ENCODE measurements at places on chromosomes 7 and 10. TPM values are rescaled to one million over a fixed set of nuclear protein-coding genes. Genes with fewer than 3 reads are reported as not detected.

- H3K27ac ChIP-seq: no peak overlapping the region
- H3K27me3 ChIP-seq: no peaks in the 10 kb centered on the region
- peaks cover 17% of the 10 kb centered on the region for H3K4me1 ChIP-seq
Measured at GRCh38 chr10:79353000-79353406, 5.7 kb downstream of the PPIF start.

DNA sequence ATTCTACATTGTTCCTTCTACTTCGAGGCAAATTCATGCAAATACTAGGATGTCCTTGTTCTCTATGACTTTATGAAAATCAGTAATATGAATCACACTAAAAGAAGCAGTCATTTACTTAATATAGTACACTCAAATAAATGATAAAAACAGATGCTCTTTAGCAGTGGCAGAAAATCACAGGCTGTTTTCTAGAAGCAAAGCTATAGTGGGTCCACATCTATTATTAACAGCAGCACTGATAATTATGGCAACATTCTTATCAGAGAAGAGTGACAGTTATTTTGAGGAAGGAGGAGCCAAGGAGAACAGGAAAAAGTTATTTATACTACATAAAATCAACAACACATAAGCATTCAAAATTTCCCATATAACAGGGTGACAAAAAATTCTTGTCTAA lies 16.5 kb downstream of the KIF5B start:
- no peak overlapping the region for H3K27ac ChIP-seq
- peaks cover 47% of the 10 kb centered on the region for H3K4me1 ChIP-seq
- H3K27me3 ChIP-seq: no peaks in the 10 kb centered on the region
- no peak overlapping the region for H3K4me3 ChIP-seq

DNA sequence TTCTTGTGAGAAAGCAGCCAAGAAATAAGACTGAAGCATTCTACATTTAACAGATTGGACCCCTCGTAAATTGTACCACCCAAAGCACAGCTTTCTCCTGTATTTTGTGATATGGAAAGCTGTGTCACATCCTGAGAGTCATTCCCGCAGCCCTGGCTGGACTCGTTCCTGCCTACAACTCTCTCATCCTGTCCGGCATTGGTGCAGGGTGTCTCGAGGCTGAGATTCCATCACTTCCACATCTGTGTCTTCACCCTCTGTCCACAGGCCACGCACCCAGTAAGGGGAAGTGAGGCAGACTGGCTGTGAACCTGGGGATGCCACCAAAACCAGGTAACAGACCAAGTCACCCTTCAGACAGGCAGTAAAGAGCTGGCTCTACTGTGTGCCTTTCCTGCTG lies 146.2 kb upstream of the KLF6 start:
- H3K27ac ChIP-seq: no peak overlapping the region

DNA sequence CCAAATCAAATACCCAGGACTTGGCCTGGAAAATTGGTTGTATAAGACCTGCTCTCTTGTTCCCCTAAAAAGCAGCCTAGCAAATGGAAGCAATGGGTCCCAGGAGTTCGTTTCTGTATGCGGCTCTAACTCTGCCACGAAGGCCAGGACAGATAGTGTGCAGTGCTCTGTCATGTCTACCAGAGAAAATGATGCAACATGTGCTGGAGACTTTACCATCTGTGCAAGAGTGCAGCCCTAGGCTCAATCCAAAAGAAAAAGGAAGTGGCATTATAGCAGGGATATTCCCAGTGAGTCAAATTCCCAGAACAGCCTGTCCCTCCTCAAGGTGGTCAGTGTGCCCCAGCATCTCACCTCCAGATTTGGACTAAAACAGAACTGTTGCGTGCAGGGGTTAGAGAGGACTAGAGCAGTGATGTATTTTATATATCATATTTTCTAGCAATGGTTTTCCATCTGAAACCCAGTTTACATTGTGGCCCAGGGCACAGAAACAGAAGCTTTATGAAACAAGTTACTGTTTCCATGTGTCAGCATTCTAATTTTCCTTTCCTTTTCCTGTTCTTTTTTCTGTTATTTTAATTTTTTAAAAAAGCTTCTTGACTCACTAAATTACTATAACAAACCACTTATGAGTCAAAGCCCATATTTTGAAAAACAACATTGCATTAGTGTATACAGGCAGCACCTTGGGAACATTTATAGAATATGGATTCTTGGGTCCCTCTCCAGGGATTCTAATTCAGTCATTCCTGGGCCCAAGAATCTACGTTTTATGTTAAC lies 311.2 kb downstream of the RNLS start:
- H3K27me3 ChIP-seq: no peaks in the 10 kb centered on the region
- peaks cover 12% of the 10 kb centered on the region for H3K4me1 ChIP-seq
- H3K4me3 ChIP-seq: no peak overlapping the region
- no peaks in the 10 kb centered on the region for H3K36me3 ChIP-seq

- no peaks in the 10 kb centered on the region for H3K27me3 ChIP-seq
- H3K4me1 ChIP-seq: no peaks in the 10 kb centered on the region
- no peak overlapping the region for H3K27ac ChIP-seq
- no peak for DNase-seq
- H3K36me3 ChIP-seq: no peaks in the 10 kb centered on the region
Measured at GRCh38 chr10:74227697-74228424, 76.8 kb downstream of the ADK start.

DNA sequence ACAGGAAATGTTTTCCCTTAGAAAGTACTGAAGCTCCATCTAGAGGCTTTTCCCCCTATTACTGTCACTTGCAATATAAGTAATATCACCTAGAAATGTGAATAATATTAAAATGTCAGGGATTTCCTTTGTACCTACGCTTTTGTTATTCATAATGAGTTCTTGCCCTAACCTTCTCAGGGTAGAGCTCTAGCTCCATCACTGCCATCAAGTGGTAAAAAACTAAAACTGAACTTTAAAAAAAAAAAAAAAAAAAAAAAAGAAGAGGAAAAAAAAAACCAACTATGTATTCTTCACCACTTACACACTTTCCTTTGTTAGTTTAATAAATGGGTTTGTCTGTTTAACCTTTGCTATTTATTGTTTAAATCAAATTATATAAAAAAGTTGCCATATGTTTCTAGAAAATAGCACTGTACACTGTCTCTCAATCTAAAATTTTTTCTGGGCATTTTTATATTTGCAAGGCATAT lies 49.9 kb downstream of the DNAJC1 start:
- no peak overlapping the region for H3K27ac ChIP-seq
- H3K36me3 ChIP-seq: no peaks in the 10 kb centered on the region
- no peak for DNase-seq
- H3K27me3 ChIP-seq: no peaks in the 10 kb centered on the region

- H3K4me1 ChIP-seq: peaks cover 26% of the 10 kb centered on the region
- H3K27ac ChIP-seq: peak overlapping the region; percentile 87
- peak overlapping the region; percentile 55 for H3K4me3 ChIP-seq
- H3K27me3 ChIP-seq: no peaks in the 10 kb centered on the region
Measured at GRCh38 chr10:99429517-99430095, 818 bp downstream of the GOT1 start.

DNA sequence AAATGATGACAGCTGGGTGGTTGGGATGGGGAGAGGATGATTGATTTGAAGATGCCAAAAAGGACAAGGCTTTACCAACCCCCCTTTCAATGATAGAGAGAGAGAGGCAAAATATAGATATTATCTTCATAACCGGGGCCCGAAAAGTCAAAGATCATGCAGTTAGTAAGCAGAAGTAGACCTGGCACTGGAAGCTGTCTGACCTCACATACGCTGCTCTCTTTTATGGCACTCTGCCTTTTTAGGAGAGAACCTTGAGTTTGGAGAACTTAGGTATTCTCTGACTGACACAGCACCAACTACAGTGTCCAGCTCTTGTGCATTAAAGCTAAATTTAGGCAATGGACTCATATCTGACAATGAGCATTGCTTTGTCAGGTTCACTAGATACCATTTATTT lies 30.7 kb downstream of the CNNM2 start:
- H3K27ac ChIP-seq: no peak overlapping the region
- no peak overlapping the region for H3K4me3 ChIP-seq
- no peak for DNase-seq

- H3K27ac ChIP-seq: no peak overlapping the region
- no peaks in the 10 kb centered on the region for H3K36me3 ChIP-seq
- DNase-seq: no peak
- no peaks in the 10 kb centered on the region for H3K27me3 ChIP-seq
- H3K4me1 ChIP-seq: no peaks in the 10 kb centered on the region
- H3K4me3 ChIP-seq: no peak overlapping the region
Measured at GRCh38 chr7:85529831-85530230, 343.0 kb upstream of the SEMA3D start.

DNA sequence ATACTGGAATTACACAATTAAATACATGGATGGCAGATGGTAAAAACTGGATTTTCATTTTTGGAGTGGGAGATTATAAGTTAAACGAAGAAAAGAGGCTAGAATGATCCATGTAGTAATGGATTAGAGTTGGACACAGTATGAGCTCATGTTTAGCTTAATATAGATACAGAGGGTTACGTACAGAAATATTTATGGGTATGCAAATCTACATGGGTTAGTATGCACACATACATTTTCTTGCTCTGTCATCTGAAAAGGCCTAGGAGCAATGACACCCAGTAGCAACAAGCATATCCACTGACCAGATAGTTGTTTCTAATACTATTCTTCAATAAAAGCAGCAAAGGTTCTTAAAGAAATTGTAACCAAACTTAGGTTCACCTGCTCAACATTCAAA lies 366.4 kb downstream of the SEMA3D start:
- no peak overlapping the region for H3K4me3 ChIP-seq
- no peaks in the 10 kb centered on the region for H3K27me3 ChIP-seq

GRCh38 chr10:132507409-132507955 lies 30.1 kb upstream of the INPP5A start:
- no peaks in the 10 kb centered on the region for H3K27me3 ChIP-seq
- no peak for DNase-seq
- H3K4me1 ChIP-seq: peaks cover 22% of the 10 kb centered on the region
- peak overlapping the region; percentile 72 for H3K27ac ChIP-seq

DNA sequence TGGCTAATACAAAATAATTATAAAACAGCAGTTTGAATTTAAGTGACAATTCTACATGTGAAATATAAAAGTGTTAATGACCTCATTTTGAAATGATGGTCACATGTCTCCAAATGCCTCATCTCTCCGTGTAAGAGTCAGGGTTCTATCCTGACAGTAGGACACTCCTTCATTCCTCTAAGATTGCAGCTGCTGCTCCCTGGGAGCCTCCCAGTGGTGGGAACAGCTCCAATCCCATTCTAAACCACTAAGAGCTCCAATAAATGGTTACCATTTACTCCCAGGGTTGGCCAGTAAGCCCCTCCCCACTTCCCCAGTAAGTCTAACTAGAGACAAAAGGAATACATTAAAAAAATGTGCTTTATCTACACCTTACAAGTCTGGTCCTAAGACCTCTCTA lies 344.6 kb upstream of the AOAH start:
- no peaks in the 10 kb centered on the region for H3K4me1 ChIP-seq
- H3K27ac ChIP-seq: no peak overlapping the region
- H3K27me3 ChIP-seq: no peaks in the 10 kb centered on the region

- no peak overlapping the region for H3K4me3 ChIP-seq
- no peak for DNase-seq
Measured at GRCh38 chr7:134129856-134130523, 2.9 kb downstream of the LRGUK start.

GRCh38 chr7:101405474-101406067 lies 42.9 kb downstream of the COL26A1 start:
- peaks cover 6% of the 10 kb centered on the region for H3K4me1 ChIP-seq
- no peak overlapping the region for H3K27ac ChIP-seq
- no peak for DNase-seq
- H3K27me3 ChIP-seq: no peaks in the 10 kb centered on the region
- no peaks in the 10 kb centered on the region for H3K36me3 ChIP-seq

DNA sequence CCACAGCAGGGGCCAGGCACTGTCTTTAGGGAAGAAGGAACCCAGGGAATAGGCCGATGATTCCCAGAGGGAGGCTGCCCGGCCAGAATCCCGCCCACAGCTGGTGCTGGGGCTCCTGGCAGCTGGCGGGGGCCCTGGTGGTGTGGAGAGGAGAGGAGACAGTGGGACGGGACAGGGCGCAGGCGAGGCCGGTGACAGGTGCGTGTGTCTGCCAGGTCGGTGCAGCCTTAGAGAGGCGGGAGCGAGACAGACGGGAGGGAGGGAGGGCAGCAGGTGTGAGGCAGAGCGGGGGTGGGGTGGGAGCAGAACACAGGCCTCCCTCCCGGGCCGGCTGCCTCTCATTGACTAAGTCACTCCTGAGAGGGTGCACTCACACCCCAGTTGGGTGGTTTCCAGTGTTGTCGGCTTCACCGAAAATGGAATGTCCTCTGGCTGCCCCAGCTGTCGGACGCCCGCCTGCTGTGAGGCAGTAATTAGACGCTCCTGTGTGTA lies 55.2 kb downstream of the ELFN1 start:
- no peak overlapping the region for H3K4me3 ChIP-seq
- no peak overlapping the region for H3K27ac ChIP-seq
- no peaks in the 10 kb centered on the region for H3K36me3 ChIP-seq
- H3K4me1 ChIP-seq: no peaks in the 10 kb centered on the region
- H3K27me3 ChIP-seq: no peaks in the 10 kb centered on the region

GRCh38 chr10:122014652-122015248 lies 25.8 kb downstream of the TACC2 start:
- H3K27ac ChIP-seq: no peak overlapping the region
- H3K27me3 ChIP-seq: no peaks in the 10 kb centered on the region
- H3K4me1 ChIP-seq: peaks cover 12% of the 10 kb centered on the region
- DNase-seq: no peak

DNA sequence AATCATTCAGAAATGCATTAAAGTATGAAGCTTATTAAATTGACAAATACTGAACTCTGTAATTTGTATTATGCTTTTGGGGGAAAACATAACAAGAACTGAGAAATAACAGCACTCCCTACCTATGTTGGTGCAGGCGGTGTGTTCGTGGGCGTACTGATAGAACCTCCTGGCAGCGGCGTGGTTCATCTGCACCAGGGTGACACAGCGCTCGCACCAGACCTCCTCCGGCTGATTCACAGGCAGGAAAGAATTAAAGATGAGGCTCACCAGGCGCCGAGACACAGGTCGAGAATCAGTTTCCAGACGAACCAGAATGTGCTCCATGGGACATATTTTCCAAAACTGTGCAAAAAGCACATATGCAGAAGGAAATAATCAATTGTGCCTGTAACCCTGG lies 40.2 kb downstream of the NCAPG2 start:
- H3K27ac ChIP-seq: no peak overlapping the region
- no peaks in the 10 kb centered on the region for H3K27me3 ChIP-seq
- H3K4me3 ChIP-seq: no peak overlapping the region
- H3K36me3 ChIP-seq: no peaks in the 10 kb centered on the region

GRCh38 chr7:117990834-117991233 lies 117.6 kb upstream of the CTTNBP2 start:
- no peaks in the 10 kb centered on the region for H3K27me3 ChIP-seq
- DNase-seq: no peak
- H3K27ac ChIP-seq: no peak overlapping the region
- no peaks in the 10 kb centered on the region for H3K4me1 ChIP-seq
- no peak overlapping the region for H3K4me3 ChIP-seq

DNA sequence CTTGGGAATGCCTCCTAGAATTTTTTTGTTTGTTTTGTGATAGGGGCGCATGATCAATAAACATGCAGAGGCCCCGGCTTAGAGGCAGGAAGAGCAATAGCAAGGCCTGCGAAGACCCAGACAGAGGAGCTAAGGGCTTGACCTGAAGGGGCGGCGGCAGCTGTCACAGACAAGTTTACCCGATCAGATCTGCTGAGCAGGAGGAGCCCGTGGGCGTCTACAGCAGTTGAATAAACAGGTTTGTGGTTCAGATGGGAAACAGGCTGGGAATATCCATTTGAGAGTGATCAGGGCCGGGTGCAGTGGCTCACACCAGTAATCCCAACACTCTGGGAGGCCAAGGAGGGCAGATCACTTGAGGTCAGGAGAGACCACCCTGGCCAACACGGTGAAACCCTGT lies 126.0 kb upstream of the CALN1 start:
- no peaks in the 10 kb centered on the region for H3K27me3 ChIP-seq
- no peaks in the 10 kb centered on the region for H3K4me1 ChIP-seq
- H3K27ac ChIP-seq: no peak overlapping the region

Gene MPP7
- total RNA-seq: 24.8 TPM

Gene TFPI2
- total RNA-seq: 0.74 TPM

Gene OR2A1
- 0.25 TPM for total RNA-seq

Gene FEZF1
- not detected for total RNA-seq

Gene GLI3
- 24.6 TPM for total RNA-seq

Gene HDAC9
- total RNA-seq: 32.4 TPM
